ENCODE measurements at places on chromosomes 16 and 17.

GRCh38 chr16:70694868-70695218, 9.0 kb upstream of the MTSS2 start:
- DNase-seq = no peak

DNA sequence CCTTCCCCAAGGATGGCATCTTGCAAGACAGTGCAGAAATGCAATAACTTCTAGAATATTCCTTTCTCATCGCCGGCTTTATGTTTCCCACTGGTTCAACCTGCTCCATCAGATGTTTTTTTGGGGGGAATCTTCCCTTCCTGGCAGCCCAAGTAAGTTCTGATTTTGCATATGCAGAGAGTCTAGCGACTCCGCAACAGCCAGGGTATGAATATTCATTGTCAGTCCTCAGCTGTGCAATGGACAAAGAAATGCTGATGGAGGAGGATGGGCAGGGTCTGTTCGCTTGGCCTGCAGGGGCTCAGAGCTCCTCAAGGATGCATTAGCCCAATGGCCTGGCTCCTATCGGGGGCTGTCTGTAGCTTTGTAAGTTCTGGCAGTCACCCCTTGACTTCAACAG, 358.8 kb upstream of the CCL2 start:
- DNase-seq = no peak

DNA sequence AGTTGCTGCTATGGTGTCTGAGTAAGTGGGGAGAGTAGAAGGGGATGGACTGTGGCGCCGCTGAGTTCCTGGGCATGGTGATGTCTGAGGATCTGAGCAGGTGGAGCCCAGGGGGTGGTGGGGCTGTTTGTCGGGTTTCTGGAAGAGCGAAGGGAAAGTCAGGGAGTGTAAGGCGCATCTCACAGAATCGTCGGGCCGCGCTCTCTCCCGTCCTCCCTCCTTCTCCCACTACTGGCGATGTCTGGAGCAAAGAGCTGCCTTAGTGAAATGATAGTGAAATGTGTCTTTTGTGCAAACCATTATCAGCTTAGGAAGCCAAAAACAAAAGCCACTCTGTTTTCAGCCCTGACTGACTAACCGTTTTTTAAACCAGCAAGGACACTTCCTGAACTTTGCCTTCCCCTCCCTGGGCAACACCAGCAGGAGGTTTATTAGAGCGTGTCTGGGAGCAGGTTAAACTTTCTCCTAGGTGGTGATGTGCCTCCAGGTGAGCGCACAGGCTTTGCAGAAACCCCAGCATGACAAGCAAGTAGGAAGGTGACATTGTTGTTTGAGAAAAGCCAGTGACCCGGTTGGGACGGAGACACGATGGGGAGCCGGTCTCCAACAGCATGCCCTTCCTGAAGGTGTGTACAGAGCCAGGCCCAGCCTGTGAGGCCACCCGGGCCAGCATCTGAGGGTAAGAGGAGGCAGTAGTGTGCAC, 49.1 kb downstream of the RAB11FIP3 start:
- no peak for DNase-seq

DNA sequence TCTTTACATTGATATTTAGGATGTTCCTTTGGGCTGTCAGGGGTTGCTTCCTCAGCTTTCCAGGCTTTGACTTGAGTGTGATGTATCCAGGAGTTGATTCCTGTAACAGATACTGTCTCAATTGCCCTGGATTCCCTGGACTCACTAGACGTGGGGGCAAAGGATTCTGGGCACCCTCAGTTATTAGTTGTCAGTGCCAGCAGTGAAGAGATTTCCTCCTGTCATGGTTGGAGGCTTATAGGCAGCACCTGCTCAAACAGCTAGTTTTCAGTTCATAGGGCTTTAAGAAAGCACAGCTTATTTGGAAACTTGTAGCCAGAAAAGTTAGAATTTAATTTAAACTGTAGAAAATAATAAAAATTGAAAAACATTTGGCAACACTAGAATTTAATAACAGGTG, 9.5 kb upstream of the B4GALNT2 start:
- no peak for DNase-seq

- no peak for DNase-seq
Measured at GRCh38 chr17:75771334-75772281, 6.6 kb upstream of the GALK1 start.

GRCh38 chr16:57536306-57537193, at the start of gene CCDC102A:
TSS of gene CCDC102A (minus strand) at chr16:57536571. CDS start at chr16:57529177, 7,394 bp downstream.
- DNase-seq = peak; percentile 23

GRCh38 chr17:40486522-40487370, 14.7 kb downstream of the TNS4 start:
- no peak for DNase-seq

- DNase-seq = no peak
Measured at GRCh38 chr16:14454391-14454790, 175.7 kb downstream of the PARN start.

GRCh38 chr16:87058728-87059250, 258.4 kb downstream of the C16orf95 start:
- no peak for DNase-seq
